ENCODE measurements at places on chromosomes 2 and 18.

- no peak for DNase-seq
Observed at GRCh38 chr2:161088658-161089350, 71.4 kb upstream of the TANK start.

- no peak for DNase-seq
Observed at GRCh38 chr2:217097346-217097745, 237.5 kb upstream of the TNP1 start.

DNA sequence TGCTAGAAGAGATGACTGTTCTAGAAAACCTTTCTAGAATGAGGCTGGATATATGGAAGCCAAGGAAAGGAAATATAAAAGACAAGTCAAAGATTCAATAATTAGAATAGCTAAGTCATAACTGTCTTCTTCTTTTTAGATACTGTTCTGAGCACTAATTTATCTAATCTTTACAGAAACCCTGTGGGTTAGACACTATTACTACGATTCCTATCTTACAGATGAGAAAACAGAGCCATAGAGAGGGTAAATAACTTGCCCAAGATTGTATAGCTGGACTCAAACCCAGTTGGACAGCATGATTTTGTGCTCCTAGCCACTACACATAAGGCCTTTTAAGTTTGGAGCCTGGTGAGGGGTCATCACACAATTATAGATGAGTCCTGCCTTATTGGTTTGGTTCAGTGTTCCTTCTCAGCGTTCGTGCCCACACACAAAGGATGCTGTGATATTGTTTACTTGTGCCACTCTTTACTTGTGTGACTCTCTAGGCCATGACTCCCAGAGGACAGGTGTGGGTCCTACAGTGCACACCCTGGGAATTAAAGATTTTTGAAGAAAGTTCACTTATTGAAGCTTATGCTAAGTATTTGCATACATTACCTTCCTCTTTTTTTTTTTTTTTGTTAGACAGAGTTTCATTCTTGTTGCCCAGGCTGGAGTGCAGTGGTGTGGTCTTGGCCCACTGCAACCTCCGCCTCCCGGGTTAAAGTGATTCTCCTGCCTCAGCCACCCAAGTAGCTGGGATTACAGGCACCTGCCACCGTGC is 153.7 kb downstream of the PRKCE start:
- DNase-seq = no peak

GRCh38 chr2:54336136-54336976 is 80.3 kb upstream of the TSPYL6 start:
- no peak for DNase-seq

- DNase-seq = no peak
Observed at GRCh38 chr18:44729631-44730101, 49.0 kb downstream of the SETBP1 start.

GRCh38 chr18:77068321-77069312 is 64.0 kb downstream of the MBP start:
- DNase-seq = peak; percentile 70

GRCh38 chr2:193469251-193469650 is 1274.5 kb upstream of the TMEFF2 start:
- DNase-seq = no peak

DNA sequence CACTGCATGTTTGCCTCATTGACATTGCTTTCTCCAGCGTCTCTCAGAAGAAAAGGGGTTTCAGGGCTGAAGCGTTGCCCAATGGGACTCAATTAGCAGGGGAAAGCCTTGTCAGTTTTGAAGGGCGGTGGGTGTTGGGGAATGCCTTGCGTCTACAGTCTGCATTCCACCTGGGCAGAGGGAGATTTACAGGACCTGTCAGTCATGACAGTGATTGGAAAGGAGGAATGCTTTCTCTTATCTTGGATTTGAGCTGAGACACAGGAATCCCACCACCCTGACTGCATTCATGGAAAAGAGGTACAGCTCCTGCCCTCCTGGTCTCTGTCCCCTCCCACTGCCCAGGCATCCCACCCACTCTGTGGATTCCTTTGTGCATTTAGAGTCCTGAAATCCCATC is 123.9 kb downstream of the ACKR3 start:
- no peak for DNase-seq

DNA sequence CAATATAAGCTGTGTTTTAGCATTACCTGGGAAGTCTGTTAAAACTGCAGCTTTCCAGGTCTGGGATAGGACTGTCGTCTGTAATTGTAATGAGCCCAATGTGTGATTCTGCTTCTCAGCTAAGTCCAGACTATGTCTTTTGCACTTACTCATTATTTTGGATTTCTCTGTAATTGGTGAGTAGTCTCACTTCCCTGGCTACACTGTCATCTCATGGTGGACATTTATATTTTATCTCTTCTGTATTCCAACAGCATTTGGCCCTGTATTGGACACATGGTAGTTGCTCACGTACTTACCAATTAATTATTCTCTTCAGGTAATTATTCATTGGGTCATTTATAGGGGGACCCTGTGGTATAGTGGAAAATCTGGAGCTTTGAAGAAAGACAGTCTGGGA is 28.0 kb downstream of the LHCGR start:
- DNase-seq = peak; percentile 41

GRCh38 chr18:61333271-61333745 is at the start of gene CDH20:
Gene CDH20, plus strand, starts transcription at chr18:61333430.
- DNase-seq = no peak

DNA sequence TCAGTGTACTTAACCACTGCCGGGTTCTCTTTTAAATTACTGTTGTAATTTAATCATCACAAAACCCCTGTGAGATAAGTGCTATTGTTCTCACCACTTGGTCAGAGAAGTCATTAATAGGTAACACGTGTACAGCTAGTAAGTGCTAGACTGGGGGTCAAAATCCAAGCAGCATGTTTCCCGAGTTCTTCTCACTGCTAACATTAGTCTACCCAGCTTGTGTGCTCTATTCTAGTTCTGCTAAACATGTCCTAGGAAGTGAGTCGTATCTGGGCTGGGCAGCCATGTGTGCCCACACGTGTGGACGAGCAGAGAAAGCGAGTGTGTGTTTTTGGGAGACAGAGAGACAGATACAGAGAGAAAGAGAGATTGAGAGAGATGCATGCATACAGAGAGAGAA is 94.1 kb downstream of the BIN1 start:
- peak; percentile 48 for DNase-seq

- DNase-seq = no peak
Observed at GRCh38 chr18:36376361-36376760, 78.8 kb downstream of the FHOD3 start.
